ENCODE measurements at places on chromosomes 6 and 20.

- no peak for DNase-seq
These were observed 156.1 kb upstream of the CITED2 start for GRCh38 chr6:139530561-139530960.

DNA sequence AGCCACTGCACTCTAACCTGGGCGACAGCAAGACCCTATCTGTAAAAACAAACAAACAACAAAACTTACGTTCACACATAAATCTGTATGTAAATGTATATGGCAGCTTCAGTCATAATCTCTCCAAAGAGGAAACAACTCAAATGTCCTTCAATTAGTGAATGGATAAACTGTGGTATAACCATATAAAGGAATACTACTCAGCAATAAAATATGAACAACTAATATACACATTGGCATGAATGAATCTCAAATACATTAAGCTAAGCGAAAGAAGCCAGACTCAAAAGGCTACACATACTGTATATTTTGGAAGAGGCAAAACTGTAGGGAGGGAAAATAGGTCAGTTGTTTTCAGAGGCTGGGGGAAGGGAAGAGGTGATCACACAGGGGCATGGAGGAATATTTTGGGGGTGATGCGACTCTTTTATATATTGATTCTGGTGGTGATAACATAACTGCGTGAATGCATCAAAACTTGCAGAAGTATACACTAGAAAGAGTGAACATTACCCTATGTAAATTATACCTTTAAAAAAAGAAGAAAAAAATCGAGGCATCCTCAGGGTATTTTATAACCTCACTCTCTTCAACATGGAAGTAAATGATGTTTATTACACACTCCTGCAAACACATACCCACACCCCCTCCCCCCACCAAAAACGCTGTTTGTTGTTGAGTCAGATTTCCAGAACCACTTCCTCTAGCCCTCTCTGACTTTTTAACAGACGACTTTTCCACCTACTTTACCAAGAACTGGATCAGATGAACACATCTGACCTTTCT lies 115.2 kb upstream of the RNF24 start:
- peak; percentile 82 for DNase-seq

GRCh38 chr6:135146162-135146934 lies 34.8 kb upstream of the MYB start:
- peak; percentile 7 for DNase-seq

- no peak for DNase-seq
These were observed 46.2 kb downstream of the HLA-C start for GRCh38 chr6:31225735-31226134.

DNA sequence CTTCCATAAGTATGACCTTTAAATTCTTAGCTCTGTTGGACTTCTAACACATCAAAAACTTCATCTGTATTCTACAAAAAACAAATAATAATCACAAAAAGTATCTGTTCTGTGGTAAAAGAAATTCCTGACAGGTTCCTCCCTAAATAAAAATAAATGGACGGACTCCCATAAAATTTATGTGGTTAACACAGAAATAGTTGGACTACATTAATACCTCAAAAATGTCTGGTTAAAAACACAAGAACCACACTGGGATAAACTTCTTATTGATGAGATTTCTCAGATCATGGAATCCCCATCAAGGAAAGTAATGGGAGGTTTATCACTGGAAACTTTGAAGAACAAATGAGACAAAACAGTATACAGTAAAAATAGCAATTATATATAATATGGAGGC lies 172.4 kb downstream of the MOXD1 start:
- no peak for DNase-seq

GRCh38 chr20:48844996-48845395 lies 17.2 kb upstream of the PREX1 start:
- peak; percentile 38 for DNase-seq

All from fibroblast of mammary gland (primary cell).